BE2C (cell line): ENCODE measurements at places on chromosomes 4 and X.

GRCh38 chr4:37317104-37317643, 72.6 kb downstream of the NWD2 start:
- no peak for DNase-seq

DNA sequence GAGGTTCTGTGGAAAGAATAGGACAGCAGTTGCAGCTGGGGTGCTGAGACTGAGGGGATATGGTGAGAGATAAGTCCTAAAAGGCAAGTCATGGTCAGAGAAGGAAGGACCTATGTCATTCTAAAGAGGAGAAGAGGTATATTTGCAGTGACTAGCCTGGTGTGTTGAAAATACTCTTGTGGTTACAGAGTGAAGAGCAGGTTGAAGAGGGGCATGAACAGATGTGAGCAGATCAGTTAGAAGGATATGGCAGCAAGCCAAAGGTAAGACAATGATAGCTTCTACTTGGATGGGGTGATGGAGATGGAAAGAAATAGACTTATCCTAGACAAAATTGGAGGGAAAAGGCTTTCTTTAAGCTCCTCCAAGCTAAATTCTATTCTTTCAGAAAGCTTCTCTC, 469.8 kb upstream of the CPEB2 start:
- no peak for DNase-seq

- DNase-seq: no peak
Observed at GRCh38 chrX:23304881-23305280, 29.8 kb upstream of the PTCHD1 start.

DNA sequence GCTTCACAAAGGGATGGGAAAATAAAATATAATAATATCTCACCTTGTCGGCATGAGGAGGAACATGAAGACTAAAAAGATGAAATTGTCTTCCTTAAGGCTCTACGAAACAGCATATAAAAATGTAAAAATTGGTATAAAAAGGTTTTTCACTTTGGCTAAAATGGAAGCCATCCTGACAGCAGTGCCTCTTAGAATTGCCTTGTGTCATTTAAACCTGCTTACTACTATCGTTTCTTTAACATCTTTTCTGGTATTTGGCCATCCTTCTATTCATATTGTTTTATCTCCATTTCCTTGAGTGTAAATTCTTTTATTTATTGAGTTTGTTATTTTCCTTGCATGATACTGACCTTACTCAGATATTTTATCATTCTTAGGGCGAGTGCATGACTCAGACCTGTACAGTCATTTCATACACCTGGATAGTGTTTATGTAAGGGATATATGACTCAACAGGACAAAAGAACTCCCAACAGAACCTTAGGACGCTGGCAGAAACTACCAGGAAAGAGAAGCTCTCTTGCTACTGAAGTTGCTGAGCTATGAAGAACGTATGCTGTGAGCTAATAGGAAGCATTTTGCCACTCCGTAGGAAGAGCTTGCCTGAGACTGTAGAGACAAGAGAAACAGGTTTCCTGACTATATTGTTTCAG, 5.8 kb upstream of the CDKN2AIP start:
- DNase-seq: no peak

- DNase-seq: no peak
Observed at GRCh38 chr4:184345573-184345922, 127.9 kb upstream of the ENPP6 start.

DNA sequence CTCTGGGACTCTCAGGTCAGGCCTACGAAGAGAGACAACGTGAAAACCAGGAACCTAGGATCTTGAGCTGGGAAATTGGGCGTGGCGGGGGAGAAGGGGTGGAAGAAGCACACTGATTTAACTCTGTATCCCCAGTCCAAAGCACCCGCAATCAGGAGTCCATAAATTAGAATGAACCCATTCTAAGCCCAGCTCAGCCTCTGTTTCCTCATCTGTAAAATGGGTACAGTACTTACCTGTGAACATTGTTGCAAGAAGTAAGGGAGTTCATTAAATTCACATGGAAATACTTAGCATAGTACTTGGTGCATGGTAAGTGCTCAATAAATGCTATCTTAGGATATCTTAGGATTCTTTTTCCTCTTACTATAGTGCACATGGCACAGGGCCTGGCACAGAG, 326.7 kb downstream of the BCOR start:
- DNase-seq: no peak

DNA sequence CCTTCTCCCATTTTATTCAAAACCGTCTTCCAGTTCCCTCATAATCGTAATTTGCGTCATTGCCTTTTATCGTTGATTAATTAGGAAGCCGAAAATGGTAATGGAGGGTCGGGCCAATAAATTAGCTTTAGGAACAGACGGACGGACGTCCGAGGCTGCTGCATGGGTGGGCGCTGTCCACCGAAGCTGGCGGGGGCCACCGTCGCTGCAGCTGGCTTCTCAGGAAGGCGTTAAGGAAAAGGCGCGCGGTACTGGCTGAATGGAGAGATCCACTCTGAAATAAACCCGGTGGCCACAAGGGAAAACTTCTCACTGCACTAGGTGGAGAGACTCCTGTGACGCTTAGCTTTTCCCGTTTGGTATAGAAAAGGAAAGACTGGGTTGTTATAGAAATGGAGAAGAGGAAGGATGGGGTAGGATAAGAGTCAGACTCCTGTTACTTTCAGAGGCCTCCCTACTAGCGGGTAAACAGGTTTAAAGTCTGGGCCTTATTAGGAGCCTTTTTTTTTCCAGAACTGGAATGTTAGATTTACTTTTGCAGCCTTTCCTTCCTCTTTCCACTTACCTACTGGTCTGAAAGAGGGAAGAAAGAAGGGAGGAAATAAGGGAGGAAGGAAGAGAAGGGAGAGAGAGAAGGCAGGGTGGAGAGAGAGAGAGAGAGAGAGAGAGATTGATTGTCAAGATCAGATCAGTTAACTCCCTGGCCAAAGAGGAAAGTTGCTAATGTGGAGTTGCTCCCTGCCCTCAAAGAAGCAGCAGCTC, 11.3 kb upstream of the PRDM8 start:
- no peak for DNase-seq

- no peak for DNase-seq
Observed at GRCh38 chr4:13876131-13876530, 248.6 kb upstream of the BOD1L1 start.

GRCh38 chr4:168656055-168656660, 159.3 kb downstream of the PALLD start:
- DNase-seq: no peak

DNA sequence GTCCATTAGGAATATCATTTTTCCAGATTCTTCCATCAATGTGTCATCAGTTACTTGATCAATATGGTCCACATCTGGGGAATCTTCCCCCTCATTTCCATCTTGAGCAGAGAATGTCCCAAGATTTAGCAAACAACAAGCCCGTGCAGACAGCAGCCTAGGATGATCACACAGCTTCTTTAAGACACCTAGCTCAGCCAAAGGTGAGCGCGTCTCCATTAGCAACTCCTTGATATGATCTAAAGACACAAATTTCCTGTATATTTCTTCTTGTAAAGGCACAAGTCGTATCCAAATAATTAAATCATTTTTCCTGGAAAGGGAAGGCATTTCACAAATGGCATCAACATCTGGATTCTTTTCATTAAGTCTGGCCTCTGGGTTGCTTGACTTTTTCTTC, 25.8 kb downstream of the PIN4 start:
- DNase-seq: no peak

GRCh38 chr4:37322122-37322521, 77.6 kb downstream of the NWD2 start:
- DNase-seq: no peak

DNA sequence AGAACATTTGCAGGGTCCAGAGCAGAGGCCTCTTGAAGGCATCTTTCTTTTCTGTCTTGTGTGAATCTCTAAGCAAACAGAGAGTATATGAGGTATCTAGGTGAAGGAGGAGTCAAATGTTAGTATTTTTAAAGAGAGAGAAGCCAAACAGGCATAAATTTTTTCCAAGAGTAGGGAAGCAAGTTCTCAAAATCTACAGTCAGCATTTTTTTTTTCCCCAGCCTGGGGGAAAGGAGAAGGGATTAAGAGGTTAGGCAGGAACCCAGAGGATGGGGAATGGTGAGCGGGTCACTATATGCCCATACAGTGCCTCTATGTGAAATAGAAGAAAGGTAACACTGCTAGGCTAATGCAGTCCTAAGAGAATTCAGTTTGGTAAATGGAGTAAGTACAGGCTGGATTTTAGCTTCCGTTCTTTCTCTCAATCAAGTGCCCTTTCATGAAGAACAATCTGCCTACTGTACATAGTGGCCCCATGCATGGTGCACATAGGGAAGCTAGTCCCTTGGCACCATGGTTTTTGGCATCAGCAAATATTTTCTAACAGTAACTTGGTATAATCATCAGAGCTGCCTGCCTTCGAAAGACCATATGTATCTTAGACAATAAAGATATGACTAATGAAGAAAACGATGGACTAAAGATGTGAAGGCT, 163.1 kb upstream of the MAB21L2 start:
- DNase-seq: no peak

DNA sequence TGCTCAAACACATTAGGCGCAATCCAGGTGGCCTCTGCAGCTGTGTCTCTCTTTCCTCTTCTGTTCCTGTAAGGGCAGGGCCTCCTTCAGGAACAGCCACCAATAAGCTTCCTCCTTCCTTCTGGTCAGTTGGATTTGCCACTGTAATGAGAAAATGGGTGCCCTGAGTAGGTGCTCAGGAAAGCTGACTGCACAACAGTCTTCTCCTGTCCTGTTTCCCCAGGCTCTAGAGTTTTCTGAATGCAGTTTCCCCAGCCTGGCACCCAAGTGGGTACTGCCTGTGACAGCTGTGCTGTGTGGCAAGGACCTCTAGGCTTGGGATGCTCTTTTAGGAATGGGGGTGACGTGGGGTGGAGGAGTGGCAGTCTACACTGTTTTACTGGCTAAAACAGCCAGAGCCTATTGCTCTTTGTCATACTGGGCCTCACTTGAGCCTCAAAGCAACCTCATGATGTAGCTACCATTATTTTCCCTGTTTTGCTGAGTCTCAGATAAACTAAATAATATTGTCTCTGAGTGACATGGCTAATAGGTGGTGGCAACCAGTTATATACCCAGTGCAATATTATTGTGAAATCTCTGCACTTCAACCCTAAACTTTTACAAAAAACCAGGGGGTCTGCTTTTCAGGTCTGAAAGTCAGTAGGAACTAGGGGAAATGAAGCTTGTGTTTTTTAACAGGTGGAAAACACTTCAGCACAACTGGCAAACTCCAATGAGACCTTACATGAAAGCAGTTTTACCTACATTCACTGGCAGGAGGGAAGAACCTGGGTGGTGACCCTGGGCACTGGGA, 1.2 kb downstream of the CXCL2 start:
- DNase-seq: no peak

DNA sequence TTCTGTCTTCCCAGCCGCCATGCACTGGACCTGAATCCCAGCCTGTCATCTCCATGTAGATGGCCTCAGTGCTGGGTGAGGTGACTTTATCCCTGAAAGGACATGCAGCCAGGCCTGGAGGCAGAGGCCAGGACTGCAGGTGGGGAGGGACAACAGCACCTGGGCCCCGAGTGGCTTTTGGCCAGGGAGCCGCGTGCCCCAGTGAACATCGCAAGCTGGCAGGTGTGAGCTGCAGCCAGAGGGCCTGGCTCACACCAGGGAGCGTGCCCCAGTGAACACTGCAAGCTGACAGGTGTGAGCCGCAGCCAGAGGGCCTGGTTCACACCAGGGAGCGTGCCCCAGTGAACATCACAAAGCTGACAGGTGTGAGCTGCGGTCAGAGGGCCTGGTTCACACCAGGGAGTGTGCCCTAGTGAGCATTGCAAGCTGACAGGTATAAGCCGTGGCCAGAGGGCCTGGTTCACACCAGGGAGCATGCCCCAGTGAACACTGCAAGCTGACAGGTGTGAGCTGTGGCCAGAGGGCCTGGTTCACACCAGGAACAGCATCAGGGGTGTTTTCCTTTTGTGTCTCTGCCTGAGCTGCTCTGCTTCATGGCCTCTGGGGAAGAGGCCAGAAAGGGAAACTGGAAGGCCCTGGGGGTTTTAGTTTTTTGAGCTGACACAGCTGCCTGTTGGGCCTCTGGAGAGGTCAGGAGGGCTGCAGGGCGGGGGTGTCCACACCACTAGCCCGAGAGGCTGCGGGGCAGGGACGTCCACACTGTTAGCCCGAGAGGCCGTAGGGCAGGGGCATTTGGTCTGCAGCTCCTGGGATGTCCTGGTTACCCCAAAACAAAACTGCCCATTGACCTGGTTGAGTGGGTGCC, 22.7 kb upstream of the PSAPL1 start:
- no peak for DNase-seq

- no peak for DNase-seq
Observed at GRCh38 chr4:88998001-88998400, 59.0 kb downstream of the FAM13A start.

DNA sequence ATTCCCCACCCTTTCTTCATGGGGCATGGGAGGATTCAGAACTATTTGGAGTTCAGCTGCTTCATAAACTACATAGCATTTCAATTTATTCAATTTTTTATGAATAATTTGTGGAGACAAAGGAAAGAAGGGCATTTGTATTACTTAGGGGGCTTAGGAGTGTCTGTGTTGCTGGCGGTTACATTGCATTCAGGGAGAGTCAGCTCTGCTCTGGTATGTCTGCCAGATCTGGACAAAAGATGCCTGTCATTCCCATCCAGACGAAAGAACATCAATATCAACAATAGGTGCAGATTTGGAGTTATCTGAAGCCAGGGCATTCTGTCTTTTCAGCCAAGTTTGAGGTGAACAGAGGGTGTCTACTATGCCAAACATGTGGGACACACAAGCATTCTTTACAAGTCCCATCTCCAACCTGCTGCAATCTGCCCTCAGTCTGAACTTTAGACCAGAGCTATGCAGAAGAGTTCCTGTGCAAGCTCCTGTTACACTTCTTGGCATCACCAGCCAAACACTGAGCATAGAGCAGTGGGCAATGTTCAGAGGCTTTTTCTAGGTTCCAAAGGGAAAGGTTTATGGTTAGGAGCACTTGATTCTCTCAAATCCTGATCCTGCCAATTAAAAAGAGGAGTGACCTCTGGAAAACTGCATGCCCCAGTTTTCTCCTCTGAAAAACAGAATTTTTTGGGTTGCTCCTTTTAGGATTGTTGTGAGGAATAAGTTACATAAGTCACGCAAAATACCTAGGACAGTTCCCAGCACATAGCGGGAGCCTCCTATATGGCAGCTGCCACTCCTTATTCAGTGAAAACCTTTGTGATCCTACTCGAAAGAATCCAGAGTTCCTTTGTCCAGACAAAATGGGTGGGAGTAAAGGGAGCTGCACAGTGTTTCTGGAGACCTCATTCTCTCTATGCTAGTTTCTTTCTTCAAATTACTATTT, 719.5 kb upstream of the SLIT2 start:
- no peak for DNase-seq

DNA sequence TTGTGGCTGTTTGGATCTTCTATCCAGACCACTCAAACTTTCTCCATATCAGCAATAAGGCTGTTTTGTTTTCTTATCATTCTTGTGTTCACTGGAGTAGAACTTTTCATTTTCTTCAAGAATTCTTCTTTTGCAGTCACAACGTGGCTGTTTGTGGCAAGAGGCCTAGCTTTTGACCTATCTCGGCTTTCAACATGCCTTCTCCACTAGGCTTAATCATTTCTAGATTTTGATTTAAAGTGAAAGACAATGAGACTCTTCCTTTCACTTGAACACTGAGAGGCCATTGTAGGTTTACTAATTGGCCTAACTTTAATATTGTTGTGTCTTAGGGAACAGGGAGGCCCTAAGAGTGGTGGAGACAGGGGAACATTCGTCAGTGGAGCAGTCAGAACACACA, 19.1 kb downstream of the FGF2 start:
- DNase-seq: no peak
